ENCODE measurements at places on chromosomes 12 and 14.

GRCh38 chr14:69711065-69711464 lies 55.9 kb upstream of the SRSF5 start:
- peak; percentile 78 for DNase-seq

DNA sequence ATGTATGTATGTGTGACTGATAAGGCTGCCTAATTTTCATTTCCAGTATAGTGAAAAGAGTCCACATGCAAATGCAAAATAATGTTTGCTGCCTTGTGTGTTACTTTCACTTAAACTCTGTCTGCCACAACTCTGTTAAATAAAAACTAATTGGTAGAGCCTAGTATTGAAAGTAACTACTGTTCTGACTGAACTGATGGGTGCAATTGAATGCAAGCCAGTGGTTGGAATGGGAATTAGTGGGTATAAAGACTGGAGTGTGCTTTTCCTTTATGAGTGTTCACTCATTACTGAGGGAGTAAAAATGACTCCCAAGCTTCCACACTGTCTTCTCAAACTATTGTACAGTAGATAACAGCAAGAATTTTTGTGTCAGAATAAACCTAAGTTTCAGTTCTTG lies 571.0 kb downstream of the TMTC2 start:
- DNase-seq, result no peak

DNA sequence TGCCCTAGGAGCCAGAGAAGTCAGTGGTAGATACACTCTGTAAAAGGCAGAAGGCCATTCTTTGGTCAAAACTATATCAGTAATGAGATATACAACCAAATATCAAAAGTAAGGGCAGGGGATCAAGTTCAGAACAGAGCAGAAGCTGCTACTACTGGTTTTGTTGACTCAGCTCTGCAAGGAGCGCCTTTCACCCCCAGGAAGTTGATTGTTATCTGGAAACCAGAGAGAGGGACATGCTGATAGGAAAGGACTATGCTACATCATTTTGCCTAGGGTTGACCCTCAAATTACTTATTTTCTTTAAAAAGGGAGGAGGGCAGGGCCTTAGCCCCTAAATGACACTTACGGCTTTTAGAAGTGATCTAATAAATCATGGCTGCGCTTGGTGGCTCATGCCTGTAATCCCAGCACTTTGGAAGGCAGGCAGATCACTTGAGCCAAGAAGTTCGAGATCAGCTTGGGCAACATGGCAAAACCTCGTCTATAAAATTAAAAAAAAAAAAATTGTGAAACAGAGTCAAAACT lies 194.0 kb downstream of the KLHL28 start:
- no peak for DNase-seq

DNA sequence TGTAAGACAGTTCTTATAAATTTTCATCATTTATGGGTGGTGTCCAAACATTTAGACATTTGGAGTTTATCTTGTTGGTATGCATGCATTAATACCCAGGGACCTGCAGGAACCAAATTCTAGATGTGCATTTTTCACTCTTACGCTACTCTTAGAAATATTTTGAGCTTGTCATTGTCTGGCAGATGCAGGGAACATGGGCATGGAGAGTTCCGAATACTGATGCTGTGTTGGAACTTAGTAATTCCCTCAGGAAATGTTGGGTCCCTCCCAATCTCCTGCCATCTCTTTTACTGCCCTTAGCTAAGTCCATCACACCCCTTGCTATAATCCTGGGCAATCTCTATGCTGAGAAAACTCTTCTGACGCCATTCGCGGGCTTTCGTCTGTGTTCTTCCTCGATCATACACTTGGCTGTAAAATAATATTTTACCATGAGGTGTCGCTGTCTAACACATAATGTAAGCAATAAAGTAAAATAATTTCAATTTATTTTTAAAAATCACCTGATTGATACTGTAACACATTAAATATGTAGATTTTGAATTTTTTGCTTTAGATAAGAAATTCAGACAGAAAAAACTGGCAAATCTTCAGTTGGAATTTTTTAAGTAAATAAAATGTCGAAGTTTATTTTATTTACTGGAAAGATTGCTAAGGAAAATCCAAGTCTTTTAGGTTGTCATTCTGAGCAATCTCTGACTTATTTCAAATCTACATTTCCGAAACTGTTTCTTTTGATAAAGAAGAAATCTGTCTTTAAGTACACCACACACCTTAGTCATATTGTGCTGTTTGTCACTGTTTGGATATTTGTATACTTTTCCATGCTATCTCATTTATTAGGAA lies 304.1 kb upstream of the SSTR1 start:
- peak; percentile 37 for DNase-seq

GRCh38 chr12:128549601-128550218 lies 274.0 kb downstream of the SLC15A4 start:
- no peak for DNase-seq

DNA sequence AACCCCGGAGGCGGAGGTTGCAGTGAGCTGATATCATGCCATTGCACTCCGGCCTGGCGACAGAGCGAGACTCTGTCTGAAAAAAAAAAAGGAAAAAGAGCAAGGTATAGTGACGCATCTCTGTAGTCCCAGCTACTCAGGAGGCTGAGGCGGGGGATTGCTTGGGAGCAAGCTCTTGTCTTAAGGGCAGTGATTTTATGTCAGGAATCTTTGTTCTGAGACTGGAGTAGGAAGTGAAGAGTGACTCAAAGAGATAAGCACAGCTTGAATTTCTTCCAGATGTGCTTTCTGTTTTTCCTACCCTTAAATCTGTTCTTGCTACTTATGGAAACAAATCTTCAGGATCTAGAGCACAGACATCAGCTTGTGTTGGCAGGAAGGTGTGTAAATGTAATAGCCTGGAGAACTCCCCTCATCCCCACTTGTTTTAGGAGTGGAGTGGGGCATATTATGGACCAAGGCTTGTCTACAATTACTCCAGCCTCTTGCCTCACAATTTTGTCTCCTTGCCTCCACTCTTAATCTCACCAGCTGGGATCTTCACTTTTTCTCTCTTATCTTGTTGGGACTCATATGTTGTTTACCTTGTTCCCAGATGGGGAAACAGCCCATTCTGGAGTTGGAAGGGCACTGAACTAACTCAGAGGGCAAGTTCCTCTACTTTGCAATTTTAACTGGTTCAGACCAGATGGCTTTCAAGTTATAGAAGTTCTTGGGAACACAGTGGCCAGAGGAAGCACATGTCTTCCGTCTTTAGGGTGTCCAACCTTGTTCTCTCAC lies 7.5 kb downstream of the TMED2 start:
- no peak for DNase-seq

GRCh38 chr14:29282169-29282568 lies 515.6 kb downstream of the FOXG1 start:
- DNase-seq, result no peak

DNA sequence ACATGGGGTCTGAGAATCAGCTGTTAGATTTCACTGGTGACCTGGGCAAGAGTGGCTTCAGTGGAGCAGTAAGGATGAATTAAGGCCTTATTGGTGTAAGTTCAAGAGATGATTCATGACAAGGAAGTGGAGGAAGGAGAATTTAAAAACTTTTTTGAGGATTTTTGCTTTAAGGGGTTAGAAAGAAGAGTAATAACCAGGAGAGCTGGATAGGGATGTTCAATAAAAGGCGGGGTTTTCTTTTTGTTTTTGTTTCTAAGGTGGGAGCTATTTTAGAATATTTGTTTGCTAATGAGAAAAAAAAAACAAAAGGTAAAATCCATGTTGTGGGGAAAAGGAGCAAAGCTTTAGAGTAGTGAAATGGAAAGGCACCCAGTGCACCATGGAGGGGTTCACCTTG lies 15.2 kb upstream of the TUBA1B start:
- no peak for DNase-seq

DNA sequence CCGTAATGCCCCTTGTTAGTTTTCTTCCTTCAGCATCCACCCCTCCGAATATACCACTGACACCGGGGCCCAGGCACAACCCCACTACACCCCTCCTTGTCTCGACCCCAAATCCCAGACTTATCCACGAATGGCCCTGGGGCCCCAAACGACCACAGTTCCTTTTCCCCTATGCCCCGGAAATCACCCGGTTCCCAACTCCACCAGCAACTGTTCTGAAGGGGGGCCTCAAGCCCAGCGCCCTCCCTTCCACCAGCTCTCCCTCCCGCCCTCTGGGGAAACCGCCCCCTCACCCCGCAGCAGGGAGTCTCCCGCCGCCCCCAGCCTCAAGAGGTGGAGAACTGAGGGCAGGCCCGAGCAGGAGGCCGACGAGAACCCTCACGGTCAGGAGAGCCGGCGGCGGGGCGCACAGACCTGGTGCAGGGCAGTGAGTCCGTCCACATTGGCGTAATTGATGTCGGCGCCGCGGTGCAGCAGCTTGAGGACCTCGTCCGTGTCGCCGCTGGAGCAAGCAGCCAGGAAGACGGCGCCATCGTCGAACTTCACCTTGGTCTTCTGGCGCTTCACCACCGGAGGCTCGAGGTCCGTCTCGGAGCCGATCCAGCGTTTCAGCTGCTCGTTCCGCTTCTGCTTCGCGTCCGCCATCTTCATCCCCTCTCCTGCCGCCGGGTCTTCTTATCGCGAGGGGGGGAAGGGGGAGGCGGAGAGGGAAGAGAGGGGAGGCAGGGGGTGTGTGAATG lies 446 bp downstream of the PPP1R12A start:
- no peak for DNase-seq

GRCh38 chr12:62724285-62724684 lies 210.7 kb downstream of the PPM1H start:
- DNase-seq, result no peak

GRCh38 chr12:50314636-50315312 lies 31.5 kb upstream of the LIMA1 start:
- DNase-seq, result peak; percentile 16

DNA sequence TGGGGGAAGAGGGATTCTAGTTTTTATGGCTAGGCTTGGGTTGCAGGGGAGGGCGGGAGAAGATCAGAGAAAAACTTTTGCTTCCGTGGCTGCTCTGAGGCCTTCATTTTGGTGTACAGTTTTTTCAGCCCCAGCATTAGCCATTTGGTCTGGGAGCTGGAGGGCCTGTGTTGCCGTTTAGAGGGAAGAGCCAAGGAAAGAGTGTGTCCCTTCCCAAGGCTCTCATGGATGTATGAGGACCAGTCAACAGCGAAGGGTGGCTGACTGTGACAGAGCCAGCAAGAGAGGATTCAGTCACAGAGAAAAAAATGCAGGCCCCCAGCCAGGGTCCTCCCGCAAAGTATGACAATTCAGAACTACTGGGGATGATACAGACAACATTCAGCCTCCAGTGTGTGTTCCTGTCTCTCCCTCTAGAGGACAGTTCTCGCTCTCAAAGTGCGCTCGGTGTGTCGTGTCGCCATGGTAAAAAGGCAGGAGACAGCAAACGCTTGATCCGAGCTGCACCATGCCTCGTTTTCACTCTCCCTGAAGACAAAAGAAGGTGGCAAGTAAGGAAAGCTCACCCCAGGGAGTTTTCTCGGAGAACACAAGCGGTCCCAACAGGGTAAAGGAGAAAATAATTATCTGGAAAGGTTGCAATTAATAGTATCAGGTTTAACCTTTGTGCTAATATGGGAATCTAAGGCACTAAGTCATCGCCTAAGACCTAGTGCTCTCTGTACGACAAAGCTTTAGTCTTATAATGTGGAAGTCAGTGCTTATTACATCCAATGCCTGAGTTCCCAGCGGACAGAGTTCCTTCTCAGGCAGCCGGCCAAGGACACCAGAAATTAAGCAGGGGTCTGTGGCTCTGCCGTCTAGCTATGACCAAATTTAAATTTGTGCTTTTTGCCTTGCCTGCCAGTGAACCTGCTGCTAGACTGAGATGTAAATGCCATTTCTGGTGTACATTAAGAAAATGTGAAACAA lies 157.3 kb upstream of the PLXNC1 start:
- DNase-seq, result peak; percentile 12

GRCh38 chr12:27711967-27712366 lies 1.3 kb downstream of the MRPS35 start:
- DNase-seq, result no peak

DNA sequence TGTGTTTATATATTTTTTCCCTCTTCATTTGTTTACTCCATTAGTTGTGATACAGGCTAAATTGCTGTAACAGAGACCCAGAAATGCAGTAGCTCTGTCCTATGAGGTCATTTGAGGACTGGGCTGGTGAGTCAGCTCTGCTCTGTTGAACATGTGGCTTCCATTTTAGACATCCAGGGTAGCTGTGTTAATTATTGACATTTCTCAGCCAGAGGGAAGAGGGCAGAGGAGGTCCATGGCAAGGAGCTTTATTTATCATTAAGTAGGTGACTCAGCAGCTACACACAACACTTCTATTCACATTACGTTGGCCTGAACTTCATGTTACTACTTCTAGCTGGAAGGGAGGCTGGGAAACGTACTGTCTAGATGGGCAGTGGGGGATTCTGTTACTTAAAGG lies 85.4 kb downstream of the PTCSC3 start:
- DNase-seq, result no peak

- no peak for DNase-seq
Observed at GRCh38 chr12:79546466-79547043, 144.2 kb downstream of the PAWR start.

DNA sequence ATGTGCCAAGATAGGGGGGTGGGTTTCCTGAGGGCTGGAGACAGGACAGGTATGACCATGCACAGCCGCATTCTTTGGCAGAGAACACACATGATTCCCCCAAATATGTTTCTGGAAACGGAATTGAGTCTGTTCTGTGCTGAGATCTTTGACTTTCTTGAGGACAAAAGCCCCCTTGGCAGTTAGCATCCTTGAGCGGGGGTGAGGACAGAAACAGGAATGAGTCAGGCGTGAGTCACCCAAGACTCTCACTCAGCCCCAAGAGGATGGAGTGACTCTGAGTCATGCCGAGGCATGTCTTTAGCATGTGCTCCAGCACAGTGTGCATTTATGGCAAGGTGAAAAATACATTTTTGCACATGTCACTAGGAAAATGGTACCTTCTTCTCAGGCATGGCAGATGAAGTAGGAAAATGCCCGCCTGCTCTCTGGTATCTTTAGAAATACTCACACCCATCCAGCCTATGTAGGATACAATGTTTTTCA lies 52.1 kb downstream of the DAD1 start:
- no peak for DNase-seq

DNA sequence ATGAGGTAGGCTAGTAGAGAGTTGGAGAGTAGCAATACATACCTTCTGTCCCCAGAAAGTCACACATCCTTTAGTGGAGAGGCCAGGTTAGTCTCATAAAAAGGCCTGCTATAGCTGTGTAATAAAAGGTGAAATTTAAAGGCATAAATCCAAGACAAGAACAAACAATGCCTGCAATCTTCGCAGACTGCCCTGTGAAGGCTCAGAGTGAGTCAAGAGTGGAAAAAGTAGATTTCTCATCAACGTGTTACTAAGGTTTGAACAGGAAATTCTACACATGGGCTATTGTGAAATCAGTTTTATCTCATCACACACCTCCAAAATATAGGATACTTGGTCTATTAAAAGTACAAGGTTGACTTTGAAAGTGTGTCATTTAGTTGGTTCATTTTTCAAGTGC lies at the start of gene KLRC1:
Gene KLRC1 (minus strand): TSS at position 222 of the 400 bp plus-strand sequence. CDS start 2,221 bp downstream, outside the sequence.
- no peak for DNase-seq

DNA sequence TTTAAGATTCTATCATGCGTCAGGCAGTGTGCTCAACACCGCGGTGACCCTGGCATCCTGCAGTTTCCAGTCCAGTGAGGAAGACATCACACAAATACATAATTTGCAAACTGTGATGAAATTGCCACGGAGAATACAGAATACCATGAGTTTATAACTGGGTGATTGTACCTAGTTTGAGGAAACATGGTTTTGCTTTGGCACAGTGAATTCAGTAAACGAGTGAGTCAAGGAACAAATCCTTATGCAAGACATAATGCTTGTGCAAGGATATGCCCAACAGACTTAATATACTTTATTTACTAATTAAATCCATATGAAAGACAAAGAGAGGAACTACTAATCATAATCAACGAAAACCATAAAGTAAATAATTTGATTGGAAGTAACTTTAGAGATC lies 311.8 kb upstream of the TMTC1 start:
- no peak for DNase-seq
